ENCODE measurements at places on chromosomes 4 and X. TPM values are rescaled to one million over a fixed set of nuclear protein-coding genes. Genes with fewer than 3 reads are reported as not detected.

- DNase-seq, result no peak
These were observed 85.2 kb upstream of the GPR34 start for GRCh38 chrX:41603596-41603995.

- DNase-seq, result peak; percentile 67
These were observed 94.3 kb downstream of the AREG start for GRCh38 chr4:74539044-74539790.

DNA sequence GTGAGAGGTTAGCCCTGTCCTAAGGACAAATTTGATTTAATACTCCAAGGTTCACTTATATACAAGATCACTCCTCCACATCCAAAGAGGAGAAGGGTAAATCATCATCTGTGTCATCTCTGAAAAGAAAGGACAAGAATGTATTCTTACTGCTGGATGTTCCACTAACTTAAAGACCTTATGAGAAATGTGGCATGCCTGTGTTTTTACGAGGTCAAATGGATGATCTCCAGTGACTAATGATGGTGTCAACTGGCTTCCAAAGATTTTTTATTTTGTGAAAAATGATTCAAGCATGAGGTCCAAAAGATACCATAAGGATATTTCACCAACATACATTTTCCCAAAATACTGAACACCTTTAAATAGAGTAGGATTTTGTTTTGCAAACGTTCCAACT, 143.4 kb downstream of the PTCHD1 start:
- DNase-seq, result no peak

DNA sequence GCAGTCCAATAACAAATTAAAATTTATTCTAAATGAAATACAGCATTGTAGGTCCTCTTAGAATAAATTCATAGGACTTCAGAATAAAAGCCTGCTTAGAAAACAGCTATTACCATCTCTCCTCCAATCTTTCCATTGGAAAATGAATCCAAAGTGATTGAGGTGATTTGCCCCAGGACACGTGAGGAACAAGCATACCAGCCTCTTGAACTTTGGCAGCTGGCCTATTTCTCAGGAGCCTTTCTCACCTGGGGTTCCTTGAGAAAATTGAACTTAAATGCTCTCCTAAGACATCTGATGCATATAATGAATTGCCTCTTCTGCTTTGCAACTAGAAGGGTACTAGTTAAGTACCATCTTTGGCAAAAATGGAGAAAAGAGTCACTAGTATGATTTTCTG, 13.5 kb downstream of the ARHGAP24 start:
- DNase-seq, result no peak

DNA sequence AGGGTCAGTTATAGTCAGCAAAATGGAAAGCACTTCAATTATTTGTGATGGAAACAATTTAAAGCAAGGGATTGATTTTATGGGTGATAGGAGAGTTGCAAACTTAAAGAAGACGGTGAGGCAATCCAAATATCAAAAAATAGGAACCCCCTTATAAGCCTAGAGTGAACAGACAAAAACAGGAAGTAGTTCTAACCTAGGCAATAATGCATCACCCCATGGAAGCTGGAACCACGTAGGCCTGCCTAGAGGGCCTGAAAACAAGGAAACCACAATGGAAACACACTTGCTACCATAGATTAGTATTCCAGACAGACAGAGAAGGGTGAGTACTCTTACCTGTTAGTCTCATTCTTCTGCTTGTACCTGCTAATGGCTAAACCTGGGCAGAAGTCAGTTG, 13.5 kb upstream of the GK2 start:
- no peak for DNase-seq

DNA sequence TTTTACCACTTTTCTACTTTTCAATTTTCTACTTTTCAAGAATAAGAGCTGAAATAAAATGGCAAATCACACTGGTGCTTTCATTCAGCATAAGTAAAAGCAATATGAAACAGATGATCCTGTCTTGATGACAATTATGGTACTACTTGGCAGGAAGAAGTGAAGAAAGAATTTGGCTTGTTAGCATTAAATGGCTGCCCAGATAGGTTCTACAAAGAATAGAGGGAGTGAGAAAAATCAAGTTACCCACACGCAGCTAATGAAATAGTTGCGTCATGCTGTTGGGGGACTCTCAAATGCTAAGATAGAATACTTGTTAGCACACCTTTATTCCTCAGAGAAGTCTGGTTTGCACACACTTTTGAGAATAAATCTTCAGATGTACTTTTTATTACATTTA, 12.5 kb upstream of the LCORL start:
- DNase-seq, result no peak

GRCh38 chr4:76502886-76503285, 67.9 kb downstream of the SHROOM3 start:
- no peak for DNase-seq

DNA sequence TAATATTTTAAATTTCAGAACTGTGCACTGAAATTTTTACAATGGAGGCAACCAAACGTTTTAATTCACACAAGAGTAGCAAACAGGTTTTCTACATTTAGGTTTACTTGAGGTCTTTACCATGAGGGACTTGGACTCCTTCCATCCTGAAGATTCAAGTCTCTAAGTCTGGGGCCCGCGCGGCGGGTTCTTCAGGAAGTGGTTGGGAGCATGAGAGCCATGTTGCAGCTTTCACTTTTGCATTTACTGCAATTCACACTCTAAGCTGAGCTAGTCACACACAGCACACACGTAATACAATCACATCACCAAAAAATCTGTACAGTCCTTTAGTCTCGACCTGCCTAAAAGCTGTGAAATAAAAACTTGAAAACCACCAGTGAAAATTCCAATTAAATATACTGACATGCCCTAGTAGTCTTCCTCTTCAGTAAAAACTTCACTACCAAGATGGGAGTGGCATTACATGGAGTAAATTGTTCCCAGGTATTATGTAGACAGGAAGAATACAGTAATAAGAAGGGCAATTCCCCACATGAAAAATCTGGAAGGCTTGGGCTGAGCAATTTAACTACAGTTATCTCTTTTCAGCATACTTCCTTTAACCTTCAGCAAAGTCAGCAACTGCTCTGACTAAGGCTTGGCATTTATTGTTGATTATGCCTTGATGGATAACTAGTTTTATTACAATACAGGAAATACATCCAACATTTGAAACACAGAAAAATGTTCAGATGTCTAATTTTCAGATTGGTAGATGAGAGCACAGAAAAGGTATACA, 571.1 kb upstream of the DIPK2B start:
- peak; percentile 65 for DNase-seq

GRCh38 chr4:128338634-128339355, 51.2 kb upstream of the PGRMC2 start:
- peak; percentile 66 for DNase-seq

GRCh38 chr4:76581077-76581962, 146.3 kb downstream of the SHROOM3 start:
- no peak for DNase-seq

GRCh38 chr4:26051240-26051639, 137.2 kb downstream of the SMIM20 start:
- no peak for DNase-seq

GRCh38 chrX:49230500-49231232, 2.5 kb downstream of the CACNA1F start:
- peak; percentile 17 for DNase-seq

The EFHC2 gene
- 0.05 TPM for total RNA-seq

- peak; percentile 2 for DNase-seq
These were observed at the start of gene GLOD5 for GRCh38 chrX:48761674-48762471. Gene GLOD5 (plus strand): TSS chrX:48761747. CDS start chrX:48761791, 44 bp downstream.

DNA sequence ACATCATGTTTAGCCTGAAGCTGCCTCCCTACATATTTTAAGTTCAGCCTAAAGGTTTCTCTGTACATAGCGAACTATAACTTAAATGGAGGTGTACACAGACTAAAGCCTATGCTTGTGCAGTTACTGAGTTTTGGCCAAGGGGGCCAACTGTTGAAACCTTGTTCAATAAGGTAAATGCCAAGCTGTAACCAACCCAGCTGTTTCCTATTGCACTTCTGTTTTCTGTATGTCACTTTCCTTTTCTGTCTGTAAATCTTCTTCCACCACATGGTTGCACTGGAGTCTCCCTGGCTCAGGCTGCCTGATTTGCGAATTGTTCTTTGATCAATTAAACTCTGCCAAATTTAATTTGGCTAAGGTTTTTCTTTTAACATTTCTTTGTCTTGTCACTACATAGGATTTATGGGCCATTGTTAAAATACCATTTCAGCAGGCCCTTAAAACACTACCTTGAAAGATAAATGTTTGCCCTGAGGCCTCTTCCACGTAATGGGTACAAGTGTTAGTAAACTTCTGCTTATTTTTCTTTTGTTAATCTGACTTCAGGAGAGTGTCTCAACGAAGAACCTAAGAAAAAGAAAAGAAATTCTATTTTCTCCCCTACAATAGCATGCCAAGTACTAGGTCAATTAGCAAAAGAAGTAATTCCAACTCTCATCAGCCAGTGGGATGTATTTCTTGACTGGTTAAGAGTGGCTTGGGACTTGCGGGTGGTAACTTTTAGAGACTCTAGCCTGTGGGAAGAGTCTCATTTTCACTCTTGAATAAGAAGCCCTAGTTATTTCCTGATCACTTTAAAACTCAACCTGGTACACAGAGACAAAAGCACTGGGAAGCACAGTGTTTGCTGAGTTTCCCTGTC, 45.7 kb upstream of the PRSS12 start:
- no peak for DNase-seq

The TGIF2LX gene
- not detected for total RNA-seq

GRCh38 chr4:89904524-89904923, 9.9 kb downstream of the MMRN1 start:
- no peak for DNase-seq

DNA sequence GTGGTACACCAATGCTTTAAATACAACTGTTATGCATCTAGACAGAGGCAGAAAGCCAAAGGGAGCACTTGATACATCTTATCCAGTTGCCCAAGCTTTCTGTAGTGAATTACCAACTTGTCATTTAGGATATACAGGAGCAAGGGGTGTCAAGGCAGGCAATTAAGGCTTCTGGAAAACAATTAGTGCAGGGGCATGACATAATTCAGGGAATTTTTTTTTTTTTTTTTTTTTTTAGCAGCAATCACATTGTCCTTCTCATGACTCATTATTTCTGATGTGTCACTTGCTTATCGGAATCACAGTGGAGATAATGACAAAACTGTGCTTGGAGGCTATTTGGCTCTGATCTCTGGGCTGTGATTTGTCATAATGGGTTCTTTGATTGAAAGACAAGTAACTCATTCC, 259.5 kb downstream of the ARHGAP24 start:
- DNase-seq, result peak; percentile 80

DNA sequence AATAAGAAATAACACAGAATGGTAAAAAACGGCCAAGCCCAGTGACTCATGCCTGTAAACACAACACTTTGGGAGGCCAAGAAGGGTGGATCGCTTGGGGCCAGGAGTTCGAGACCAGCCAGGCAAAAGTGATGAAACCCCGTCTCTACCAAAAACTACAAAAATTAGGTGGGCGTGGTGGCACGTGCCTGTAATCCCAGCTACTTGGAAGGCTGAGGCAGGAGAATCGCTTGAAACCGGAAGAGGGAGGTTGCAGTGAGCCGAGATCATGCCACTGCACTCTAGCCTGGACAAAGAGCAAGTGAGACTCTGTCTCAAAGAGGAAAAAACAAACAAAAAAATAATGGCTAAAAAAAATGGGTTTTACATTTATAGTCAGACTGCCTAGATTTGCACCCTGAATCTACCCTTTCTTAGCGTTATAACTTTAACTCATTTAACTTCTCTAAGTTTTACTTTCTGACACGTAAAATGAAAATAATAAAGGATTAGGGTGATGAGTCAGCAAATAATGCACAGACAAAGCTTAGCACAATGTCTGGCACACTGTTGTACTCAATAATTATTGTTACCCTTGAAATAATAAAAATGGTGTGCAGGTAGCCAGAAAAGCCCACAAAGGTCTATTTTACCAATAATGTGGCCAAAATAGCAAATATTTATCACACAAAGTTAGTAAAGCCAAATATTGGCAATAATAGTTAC, 55.0 kb downstream of the ATP11C start:
- no peak for DNase-seq

The FOXP3 gene
- total RNA-seq, result 0.17 TPM

The UGT2B7 gene
- 0.09 TPM for total RNA-seq

The CD40LG gene
- total RNA-seq, result not detected

- no peak for DNase-seq
These were observed 94.2 kb downstream of the PJA1 start for GRCh38 chrX:69070949-69071650.

The CDX4 gene
- not detected for total RNA-seq

DNA sequence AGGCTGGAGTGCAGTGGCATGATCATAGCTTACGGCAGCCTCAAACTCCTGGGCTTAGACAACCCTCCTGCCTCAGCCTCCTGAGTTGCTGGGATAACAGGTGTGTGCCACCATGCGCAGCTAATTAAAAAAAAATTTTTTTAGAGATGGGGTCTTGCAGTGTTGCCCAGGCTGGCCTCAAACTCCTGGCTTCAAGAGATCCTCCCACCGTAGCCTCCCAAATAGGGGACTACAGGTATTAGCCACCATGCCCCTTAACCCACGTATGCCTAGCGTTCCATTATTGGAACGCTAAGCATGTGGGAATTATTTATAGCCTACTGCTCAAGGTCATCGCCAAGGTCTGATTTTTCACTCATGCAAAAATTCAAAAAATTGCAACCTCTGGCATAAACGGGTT, 20.3 kb upstream of the UBE2D3 start:
- no peak for DNase-seq

- peak; percentile 33 for DNase-seq
These were observed 33.9 kb downstream of the CPLX1 start for GRCh38 chr4:791898-792625.

DNA sequence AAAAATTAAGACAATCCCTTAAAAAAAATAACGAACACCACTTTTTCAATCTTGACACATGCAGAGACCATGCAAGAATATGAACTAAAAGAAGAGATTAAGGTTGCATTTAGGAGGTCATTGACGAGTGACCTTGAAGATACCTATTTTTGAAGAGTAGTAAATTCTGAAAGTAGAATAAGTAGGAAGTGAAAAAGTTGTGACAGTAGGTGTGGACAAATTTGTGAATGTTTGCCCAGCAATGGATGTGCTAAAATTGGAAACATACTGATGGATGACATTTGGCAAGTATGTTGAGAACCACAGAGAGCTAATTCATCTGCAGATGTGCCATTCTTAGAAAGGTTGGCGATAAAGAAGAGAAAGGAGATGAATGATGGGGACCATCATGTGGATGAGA, 213.7 kb upstream of the VCX3A start:
- DNase-seq, result no peak

DNA sequence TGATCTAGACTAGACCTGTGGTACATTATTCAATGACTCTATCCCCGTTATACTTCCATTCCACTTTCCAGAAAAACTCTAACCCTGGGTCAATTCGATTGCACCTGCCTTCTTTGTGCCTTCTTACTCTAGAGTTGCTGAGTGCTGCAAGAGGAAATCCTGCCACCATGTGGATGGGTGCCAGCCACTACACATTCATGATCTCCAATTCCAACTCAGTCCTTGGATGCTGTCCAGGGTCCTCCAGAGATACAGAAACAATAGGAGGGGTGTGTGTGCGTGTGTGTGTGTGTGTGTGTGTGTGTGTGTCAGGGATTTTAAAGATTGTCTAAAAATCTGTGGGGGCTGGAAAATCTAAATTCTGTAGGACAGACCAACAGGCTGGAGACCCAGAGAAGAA, 42.9 kb upstream of the INTS6L start:
- peak; percentile 90 for DNase-seq

Measured in dermis blood vessel endothelial cell (primary cell).